ENCODE measurements at places on chromosomes 7 and 10. TPM values are rescaled to one million over a fixed set of nuclear protein-coding genes. Genes with fewer than 3 reads are reported as not detected.
A peak's percentile ranks its signal among the peaks of the same experiment; 100 is the strongest.

CPA2 gene
- total RNA-seq = 0.14 TPM

CACNB2 gene
- total RNA-seq = not detected

CUZD1 gene
- total RNA-seq = 3.1 TPM

AKR1B1 gene
- total RNA-seq = 107 TPM

FOXI2 gene
- not detected for total RNA-seq

SVIL gene
- total RNA-seq = 10.1 TPM

- DNase-seq = no peak
Observed at GRCh38 chr7:116842371-116842770, 20.0 kb upstream of the CAPZA2 start.

DNA sequence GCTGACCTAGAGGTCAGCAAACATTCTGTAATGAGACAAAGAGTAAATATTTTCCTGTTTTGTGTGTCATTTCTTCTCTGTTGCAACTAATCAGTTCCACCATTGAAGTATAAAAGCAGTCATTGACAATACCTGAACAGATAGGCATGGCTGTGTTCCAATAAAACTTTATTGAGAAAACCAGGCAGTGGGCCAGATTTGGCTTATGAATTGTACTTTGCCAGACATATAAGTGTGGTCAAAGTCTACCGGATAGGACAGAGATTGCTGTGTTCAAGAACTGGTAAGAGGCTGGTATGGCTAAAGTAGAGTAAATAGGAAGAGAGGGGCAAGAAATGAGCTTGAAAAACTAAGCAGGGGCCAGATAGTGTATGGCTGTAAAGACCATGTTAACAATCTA is 38.3 kb upstream of the TAC1 start:
- DNase-seq = no peak

GRCh38 chr7:98286093-98286539 is 4.6 kb downstream of the BRI3 start:
- no peak for DNase-seq

GRCh38 chr7:134919240-134919641 is 67.1 kb upstream of the AGBL3 start:
- no peak for DNase-seq

GRCh38 chr7:22932896-22933295 is 81.0 kb downstream of the HYCC1 start:
- no peak for DNase-seq

- DNase-seq = peak; percentile 22
Observed at GRCh38 chr7:99793443-99793842, 9.5 kb upstream of the CYP3A4 start.

DNA sequence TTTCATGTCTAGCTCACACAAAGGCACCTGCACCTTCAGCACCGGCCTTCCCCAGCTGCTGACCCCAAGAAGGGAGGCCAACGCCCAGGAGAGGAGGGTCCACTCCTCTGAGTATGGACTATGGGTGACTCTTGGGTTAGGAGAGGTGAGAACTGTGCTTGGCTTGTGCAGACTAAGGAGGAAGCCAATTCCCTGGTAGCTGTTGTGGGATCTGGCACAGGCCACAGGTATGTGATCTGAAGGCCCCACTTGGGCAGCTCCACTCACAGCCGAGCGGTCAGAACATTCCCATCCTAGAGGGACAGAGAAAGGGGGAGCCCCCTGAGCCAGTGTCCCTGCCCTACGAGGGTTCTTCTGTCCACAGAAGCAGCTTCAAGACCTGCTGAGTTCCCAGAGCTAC is 52.8 kb upstream of the FIGNL1 start:
- DNase-seq = no peak

DNA sequence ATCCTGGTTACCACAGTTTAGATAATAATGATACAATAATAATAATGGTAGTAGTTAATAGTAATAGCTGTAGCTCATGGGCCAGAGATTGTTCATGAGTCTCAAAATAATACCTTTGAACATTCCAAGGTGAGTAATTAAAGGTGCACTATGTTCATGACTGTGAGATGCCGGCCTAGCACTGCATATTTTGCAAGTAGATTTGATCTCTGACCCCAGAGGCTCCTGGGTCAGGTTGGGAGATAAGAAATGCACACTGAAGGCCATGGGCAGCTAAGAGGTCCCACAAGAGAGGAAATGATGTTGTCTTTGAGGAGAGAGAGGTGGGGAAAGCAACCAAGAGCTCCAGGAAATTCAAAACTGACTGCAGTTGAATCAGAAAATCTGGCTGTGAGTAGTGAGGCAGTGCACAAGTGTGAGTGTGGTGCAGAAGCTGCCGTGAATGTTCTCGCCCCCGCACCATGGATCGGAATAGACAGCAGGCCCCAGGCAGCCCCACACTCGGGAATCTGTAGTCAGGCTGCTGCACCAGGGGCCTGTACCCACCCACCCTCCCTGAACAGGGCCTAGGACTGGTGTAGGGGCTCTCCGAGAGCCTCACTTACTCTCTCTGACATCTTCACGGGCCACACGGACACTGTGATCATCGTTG is 11.9 kb downstream of the CPXM2 start:
- DNase-seq = no peak

- DNase-seq = no peak
Observed at GRCh38 chr7:79434098-79434497, 19.4 kb downstream of the MAGI2 start.

- DNase-seq = no peak
Observed at GRCh38 chr7:24718977-24719491, 38.2 kb downstream of the GSDME start.

GRCh38 chr10:128018236-128018635 is 108.0 kb downstream of the MKI67 start:
- DNase-seq = no peak

DNA sequence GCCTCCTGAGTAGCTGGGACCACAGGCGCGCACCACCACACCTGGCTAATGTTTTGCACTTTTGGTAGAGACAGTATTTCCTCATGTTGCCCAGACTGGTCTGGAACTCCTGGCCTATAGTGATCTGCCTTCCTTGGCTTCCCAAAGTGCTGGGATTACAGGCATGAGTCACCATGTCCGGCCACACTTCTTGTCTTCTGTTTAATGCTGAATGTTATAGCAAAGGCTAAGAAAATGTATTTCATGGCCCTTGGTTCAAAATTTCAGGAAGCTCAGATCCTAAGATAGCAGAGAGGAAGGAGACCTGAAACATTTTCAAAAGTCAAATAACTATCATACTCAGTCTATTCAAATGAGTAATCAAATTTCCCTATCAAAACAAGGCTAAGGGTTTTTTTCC is 229.6 kb downstream of the BAMBI start:
- no peak for DNase-seq

DNA sequence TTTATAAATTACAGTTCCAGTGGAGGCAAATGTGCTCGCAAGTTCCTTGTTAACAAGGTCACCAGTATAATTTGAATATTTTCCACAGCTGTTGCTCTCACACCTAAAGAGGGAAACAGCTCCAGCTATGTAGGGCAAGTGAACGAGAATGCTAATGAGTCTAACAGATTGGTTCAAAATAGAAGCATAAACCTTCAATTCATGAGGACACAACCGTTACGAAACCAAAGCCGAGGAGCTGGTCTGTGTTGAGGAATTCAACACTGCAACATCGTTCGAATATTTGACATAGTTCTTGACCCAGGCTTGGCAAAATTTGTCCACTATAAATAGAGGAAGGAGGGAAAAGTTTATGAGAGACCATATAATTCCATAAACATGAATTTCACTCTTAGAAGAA is 161.3 kb downstream of the KLF6 start:
- DNase-seq = no peak

DNA sequence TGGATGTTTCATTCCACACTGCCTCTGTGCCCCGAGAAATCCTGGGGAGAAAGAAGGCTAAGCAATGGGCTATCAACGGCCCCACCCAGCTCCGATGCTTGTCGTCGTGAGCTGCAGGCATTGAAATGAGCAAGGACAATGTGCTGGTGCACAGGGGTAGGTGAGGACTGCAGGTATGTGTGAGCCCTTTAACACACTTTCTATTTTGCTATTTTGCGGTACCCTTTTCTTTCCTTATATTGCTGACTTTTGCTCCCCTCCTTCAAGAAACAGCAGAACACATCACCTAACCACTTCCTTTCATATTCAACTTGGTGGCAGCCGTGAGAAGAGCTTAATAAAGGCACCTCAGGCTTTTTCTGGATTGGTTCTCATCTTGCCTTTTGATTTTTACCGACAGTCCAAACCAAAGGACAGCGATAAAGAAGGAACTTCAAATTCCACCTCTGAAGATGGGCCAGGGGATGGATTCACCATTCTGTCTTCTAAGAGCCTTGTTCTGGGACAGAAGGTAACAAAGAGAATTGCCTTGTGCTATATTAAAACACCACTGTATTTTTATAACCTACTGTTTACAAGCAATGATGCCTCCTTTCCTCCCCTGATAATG is 39.2 kb downstream of the AIFM2 start:
- DNase-seq = peak; percentile 77

- no peak for DNase-seq
Observed at GRCh38 chr10:110646417-110647135, 2.4 kb downstream of the RBM20 start.

DNA sequence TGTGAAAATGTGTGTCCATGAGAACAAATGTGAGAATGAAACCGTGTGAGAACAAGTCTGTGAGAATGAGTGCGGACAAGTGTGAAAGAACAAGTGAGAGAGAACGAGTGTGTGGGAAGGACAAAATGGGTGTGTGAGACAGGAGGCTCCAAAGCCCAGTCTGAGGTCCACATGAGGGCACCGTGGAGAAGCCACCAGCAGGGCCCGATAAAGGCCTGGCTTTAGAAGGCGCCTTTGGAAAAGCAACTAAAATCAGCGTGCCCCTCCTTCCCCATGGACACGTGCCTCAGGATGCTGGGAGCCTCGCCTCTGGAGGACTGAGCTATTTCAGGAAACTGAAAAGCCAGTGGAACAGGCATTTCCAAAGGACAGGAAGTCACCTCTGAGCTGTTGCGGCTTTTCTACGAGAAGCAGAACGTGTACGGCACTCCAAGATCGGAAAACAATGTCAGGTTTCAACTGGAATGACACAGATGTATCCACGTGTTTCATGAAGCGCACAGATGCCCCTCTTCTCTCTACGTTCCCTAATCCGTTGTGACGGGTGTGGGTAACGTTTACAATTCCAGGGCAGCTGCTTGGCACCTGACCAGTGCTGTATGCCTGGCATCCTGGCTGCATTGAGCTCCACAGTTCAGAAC is 46.4 kb downstream of the ESYT2 start:
- peak; percentile 66 for DNase-seq

DNA sequence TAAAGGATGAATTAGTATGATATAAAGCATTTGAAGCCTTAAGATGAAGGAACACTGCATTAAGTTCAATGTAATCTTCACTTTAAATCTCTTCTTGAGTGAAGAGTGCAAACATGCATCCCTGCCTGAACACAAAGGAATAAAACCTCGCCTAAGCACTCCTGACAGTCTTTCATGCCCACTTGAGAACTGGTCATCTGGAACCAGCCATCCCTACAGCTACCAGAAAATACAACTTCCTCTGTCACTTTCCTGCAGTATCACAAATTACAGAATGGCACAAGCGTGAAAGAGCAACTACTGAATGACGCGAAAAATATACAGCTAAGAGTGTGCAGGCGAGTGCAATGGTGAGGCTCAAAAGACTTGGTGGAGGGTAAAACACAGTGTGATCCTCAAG is 1079.9 kb downstream of the CNTNAP2 start:
- no peak for DNase-seq

DNA sequence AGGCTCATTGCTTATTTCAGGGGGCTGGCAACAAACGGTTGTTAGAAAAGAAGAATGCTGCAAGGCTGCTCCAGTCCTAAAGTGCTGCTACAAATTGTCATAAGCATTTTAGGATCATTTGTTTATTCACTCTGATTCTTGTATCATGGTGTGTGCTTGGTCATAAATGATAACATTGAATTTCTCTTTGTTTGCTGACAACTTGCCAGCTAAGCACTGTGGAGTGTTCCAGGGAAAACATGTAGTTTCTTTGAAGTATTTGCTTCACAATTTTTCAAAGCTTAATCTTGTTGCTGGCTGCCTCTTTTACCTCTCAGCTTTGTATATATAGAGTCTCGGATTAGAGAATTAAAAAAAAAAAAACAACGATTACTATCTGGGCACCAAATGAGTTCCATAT is 263.0 kb downstream of the PHF14 start:
- DNase-seq = no peak

- no peak for DNase-seq
Observed at GRCh38 chr7:107728276-107728675, 15.7 kb upstream of the CBLL1 start.

DNA sequence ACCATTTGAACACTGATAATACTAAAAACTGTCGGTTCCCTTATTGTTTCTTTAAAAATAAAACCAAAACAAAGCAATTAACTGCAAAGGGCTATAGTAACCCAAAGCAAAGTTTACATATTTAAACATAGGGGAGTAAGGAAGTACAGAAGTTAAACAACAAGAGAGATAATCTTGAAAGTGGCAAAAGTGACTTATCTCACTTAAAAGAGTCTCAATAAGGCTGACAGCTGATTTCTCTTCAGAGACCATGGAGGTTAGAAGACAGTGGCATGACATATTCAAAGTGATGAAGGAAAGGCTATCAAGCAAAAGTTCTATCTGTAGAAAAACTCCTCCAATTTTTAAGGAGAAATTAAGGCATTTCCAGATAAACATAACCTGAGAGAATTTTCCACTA is 233.5 kb upstream of the HDAC9 start:
- DNase-seq = no peak

- DNase-seq = peak; percentile 37
Observed at GRCh38 chr7:116305485-116306408, 95.4 kb downstream of the TES start.

- no peak for DNase-seq
Observed at GRCh38 chr10:107767185-107767584, 602.7 kb upstream of the SORCS1 start.

- peak; percentile 57 for DNase-seq
Observed at GRCh38 chr10:111756217-111757061, 427.1 kb downstream of the GPAM start.

GRCh38 chr10:89367529-89367928 is 10.3 kb upstream of the IFIT1B start:
- no peak for DNase-seq

- no peak for DNase-seq
Observed at GRCh38 chr10:52283174-52283573, 30.9 kb upstream of the DKK1 start.

GRCh38 chr10:123620621-123621020 is 45.5 kb upstream of the GPR26 start:
- no peak for DNase-seq

DNA sequence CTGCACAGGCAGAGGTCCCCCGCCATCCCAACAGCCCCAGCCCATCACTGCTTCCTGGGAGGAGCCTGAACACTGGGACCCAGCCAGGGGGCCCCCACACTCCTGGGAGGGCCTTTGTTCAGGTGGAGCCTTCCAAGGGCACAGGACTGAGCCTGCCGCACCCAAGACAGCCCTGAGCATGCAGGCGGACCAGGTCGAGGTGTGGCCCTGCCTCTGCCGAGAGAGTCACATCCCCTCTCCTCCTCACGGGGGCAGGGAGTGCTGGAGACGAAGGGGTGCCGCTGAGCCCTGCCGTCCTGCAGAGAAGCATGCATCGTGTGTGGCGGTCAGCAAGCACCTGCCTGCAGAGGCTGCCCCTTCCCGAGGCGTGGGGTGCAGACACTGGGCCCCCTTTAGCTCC is 7.3 kb upstream of the MAFK start:
- DNase-seq = no peak
